ENCODE measurements at places on chromosomes 12 and 14. TPM values are rescaled to one million over a fixed set of nuclear protein-coding genes. Genes with fewer than 3 reads are reported as not detected.
A peak's percentile ranks its signal among the peaks of the same experiment; 100 is the strongest.

- DNase-seq, result no peak
These were observed 21.2 kb downstream of the TMED10 start for GRCh38 chr14:75155169-75155568.

- DNase-seq, result peak; percentile 44
These were observed at the start of gene SPTB for GRCh38 chr14:64879635-64880220. SPTB (minus strand) TSS chr14:64879907; CDS start chr14:64823094, 56,813 bp downstream.

- DNase-seq, result no peak
These were observed 633.6 kb downstream of the TMTC2 start for GRCh38 chr12:83320350-83320749.

- DNase-seq, result no peak
These were observed 325.1 kb downstream of the BCL11B start for GRCh38 chr14:98946940-98947339.

DNA sequence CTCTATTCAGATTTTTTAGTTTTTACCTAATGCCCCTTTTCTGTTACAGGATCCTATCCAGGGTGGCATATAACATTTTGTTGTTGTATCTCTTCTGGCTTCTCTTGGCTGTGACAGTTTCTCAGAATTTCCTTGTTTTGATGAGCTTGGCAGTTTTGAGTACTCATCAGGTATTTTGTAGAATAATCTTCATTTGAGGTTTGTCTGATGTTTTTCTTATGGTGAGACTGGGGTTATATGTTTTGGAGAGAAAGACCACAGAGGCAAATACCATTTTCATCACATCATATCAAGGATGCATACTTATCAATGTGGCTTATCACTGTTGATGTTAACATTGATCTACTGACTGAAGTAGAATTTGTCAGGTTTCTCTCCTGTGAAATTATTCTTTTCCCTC, 14.0 kb upstream of the LYZ start:
- DNase-seq, result peak; percentile 50

Gene GNG2
- 106 TPM for total RNA-seq

Gene AP1G2
- 152 TPM for total RNA-seq

- DNase-seq, result no peak
These were observed 28.8 kb downstream of the PHLDA1 start for GRCh38 chr12:76002598-76003354.

- no peak for DNase-seq
These were observed 34.6 kb downstream of the MTHFD1 start for GRCh38 chr14:64422756-64423155.

GRCh38 chr12:25434515-25434914, 118.6 kb downstream of the LMNTD1 start:
- DNase-seq, result no peak

DNA sequence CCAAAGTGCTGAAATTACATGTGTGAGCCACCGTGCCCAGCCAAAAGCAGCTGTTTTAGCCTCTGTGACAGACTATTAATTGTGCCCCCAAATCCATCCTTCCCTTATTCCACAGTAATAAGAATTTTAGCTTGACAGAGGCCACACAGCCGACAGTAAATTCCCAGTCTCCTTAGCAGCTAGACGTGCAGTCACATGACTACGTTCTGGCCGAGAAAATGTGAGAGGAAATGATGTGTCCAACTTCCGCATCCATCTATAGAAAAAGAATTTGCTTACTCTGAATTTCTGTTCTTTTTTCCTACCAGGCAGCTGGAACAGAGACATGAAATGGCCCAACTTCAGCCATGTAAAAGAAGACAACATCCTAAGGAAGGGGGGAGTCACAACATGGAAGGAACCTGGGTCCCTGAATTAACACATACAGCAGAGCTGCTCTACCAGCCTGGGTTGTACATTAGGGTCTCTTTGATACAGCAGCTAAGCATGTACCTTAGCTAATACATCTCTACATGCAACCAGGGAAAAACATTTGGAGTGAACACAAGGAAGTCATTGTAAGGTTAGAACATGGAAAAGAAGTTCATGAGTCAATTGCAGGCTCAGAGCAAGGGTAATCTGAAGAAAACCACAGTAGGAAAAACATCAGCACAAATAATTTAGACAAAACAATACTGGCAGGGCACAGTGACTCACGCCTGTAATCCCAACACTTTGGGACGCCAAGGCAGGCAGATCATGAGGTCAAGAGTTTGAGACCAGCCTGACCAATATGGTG, 35.5 kb downstream of the CIT start:
- no peak for DNase-seq

GRCh38 chr14:95101736-95102679, 55.3 kb downstream of the DICER1 start:
- no peak for DNase-seq
